ENCODE measurements at places on chromosomes 12 and 14.
A peak's percentile ranks its signal among the peaks of the same experiment; 100 is the strongest.

GRCh38 chr12:108040947-108041346, 88.1 kb upstream of the WSCD2 start:
- H3K4me3 ChIP-seq, result no peak overlapping the region
- no peaks in the 10 kb centered on the region for H3K4me1 ChIP-seq
- H3K27ac ChIP-seq, result no peak overlapping the region
- DNase-seq, result no peak

DNA sequence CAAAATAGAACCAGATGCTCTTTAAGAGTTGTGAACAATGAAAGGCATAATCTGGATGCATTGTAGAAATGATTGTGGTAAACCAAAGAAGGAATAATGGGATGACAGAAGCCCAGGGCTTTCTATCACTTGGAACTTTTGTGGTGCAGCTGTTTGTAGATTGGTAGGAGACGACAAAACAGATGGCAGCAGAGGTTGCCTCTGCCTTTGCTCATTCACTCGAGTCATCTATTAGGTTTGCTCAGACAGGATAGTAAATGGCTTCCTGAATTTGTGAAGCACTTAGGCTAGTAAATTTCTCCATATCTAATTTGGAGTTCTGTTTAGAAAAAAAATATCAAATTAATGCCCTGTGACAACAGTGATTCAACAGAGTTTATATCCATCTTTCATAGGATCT, 78.4 kb downstream of the FGD4 start:
- no peaks in the 10 kb centered on the region for H3K36me3 ChIP-seq
- no peak overlapping the region for H3K27ac ChIP-seq
- H3K4me3 ChIP-seq, result no peak overlapping the region

- peaks cover 4% of the 10 kb centered on the region for H3K4me1 ChIP-seq
- no peak overlapping the region for H3K4me3 ChIP-seq
- no peak for DNase-seq
- H3K36me3 ChIP-seq, result peaks cover 7% of the 10 kb centered on the region
Observed at GRCh38 chr14:58305730-58306129, 7.4 kb downstream of the ARID4A start.

- no peak overlapping the region for H3K27ac ChIP-seq
- DNase-seq, result no peak
- H3K4me3 ChIP-seq, result no peak overlapping the region
- no peaks in the 10 kb centered on the region for H3K27me3 ChIP-seq
- H3K36me3 ChIP-seq, result no peaks in the 10 kb centered on the region
Observed at GRCh38 chr12:102673606-102674005, 193.2 kb upstream of the IGF1 start.

DNA sequence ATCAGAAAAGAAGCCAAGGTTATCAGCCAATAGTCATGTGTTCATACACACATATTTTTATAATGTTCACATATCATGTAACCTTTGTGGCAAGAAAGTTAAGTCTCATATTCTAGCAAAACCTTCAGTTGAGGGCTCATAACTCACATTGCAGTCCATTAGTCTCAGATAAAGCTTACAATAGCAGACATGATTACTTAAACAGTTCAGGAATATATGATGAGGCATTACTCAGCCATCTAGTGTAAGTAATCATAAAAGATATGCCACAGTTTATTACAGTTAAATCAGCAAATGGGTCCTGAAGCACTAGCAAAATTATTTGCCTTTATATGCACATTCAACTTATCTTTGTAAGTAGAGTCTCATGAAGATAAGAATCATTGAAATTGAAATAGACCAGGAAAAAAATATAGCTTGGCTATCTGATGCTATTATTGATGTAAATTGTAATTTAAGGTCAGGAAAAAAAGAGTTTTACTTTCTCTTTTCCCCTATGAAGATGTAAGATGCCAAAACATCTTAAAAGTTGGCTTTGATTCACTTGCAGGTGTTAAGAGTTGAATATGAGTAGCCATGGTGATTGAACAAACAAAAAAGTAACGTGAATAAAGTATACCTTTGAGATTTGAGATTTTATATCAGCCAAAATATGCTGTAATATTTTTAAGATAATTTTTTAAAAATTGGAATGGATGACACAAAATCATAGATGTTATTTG, 537.0 kb downstream of the SLC6A15 start:
- H3K27ac ChIP-seq, result no peak overlapping the region
- no peaks in the 10 kb centered on the region for H3K4me1 ChIP-seq
- H3K36me3 ChIP-seq, result no peaks in the 10 kb centered on the region

DNA sequence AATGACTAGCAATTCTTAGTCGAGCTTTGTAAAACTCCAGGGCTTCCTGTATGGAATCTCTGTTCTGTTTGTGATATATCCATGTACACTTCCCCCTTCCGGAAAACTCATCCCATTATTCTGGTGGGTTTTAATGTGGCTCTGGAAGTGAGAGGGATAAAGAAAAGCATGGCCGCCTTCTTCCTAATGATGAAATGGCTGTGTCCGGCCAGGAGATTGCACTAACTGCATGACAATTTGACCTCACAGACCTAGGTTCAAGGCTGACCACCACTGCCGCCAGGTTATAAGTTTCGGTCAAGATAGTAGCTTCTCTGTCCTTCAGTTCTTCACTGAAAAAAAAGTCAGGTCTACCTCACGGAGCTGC, 41.0 kb upstream of the NPAS3 start:
- no peaks in the 10 kb centered on the region for H3K36me3 ChIP-seq
- H3K4me3 ChIP-seq, result no peak overlapping the region
- no peaks in the 10 kb centered on the region for H3K27me3 ChIP-seq
- H3K4me1 ChIP-seq, result no peaks in the 10 kb centered on the region
- DNase-seq, result no peak

- H3K4me1 ChIP-seq, result peaks cover 3% of the 10 kb centered on the region
- H3K4me3 ChIP-seq, result peak overlapping the region; percentile 47
- no peaks in the 10 kb centered on the region for H3K27me3 ChIP-seq
- no peak for DNase-seq
Observed at GRCh38 chr14:59918824-59919569, 947 bp upstream of the LRRC9 start.

- H3K27ac ChIP-seq, result peak overlapping the region; percentile 25
- peaks cover 34% of the 10 kb centered on the region for H3K4me1 ChIP-seq
- no peak overlapping the region for H3K4me3 ChIP-seq
- peak; percentile 54 for DNase-seq
- H3K36me3 ChIP-seq, result no peaks in the 10 kb centered on the region
- H3K27me3 ChIP-seq, result no peaks in the 10 kb centered on the region
Observed at GRCh38 chr12:79927772-79928474, 7.0 kb downstream of the PPP1R12A start.

- no peak overlapping the region for H3K4me3 ChIP-seq
- no peaks in the 10 kb centered on the region for H3K27me3 ChIP-seq
- H3K36me3 ChIP-seq, result peaks cover 26% of the 10 kb centered on the region
Observed at GRCh38 chr14:64954491-64955240, 12.1 kb upstream of the GPX2 start.

GRCh38 chr14:55255979-55256378, 15.2 kb upstream of the FBXO34 start:
- H3K4me1 ChIP-seq, result no peaks in the 10 kb centered on the region
- no peak overlapping the region for H3K27ac ChIP-seq
- no peaks in the 10 kb centered on the region for H3K36me3 ChIP-seq

- DNase-seq, result no peak
- H3K4me3 ChIP-seq, result no peak overlapping the region
- no peaks in the 10 kb centered on the region for H3K4me1 ChIP-seq
- no peaks in the 10 kb centered on the region for H3K27me3 ChIP-seq
- no peak overlapping the region for H3K27ac ChIP-seq
- no peaks in the 10 kb centered on the region for H3K36me3 ChIP-seq
Observed at GRCh38 chr14:74506411-74506851, 12.9 kb downstream of the ISCA2 start.

- no peaks in the 10 kb centered on the region for H3K36me3 ChIP-seq
- no peak for DNase-seq
- no peak overlapping the region for H3K27ac ChIP-seq
- H3K27me3 ChIP-seq, result no peaks in the 10 kb centered on the region
- no peaks in the 10 kb centered on the region for H3K4me1 ChIP-seq
Observed at GRCh38 chr14:50953502-50953901, 9.2 kb upstream of the PYGL start.

DNA sequence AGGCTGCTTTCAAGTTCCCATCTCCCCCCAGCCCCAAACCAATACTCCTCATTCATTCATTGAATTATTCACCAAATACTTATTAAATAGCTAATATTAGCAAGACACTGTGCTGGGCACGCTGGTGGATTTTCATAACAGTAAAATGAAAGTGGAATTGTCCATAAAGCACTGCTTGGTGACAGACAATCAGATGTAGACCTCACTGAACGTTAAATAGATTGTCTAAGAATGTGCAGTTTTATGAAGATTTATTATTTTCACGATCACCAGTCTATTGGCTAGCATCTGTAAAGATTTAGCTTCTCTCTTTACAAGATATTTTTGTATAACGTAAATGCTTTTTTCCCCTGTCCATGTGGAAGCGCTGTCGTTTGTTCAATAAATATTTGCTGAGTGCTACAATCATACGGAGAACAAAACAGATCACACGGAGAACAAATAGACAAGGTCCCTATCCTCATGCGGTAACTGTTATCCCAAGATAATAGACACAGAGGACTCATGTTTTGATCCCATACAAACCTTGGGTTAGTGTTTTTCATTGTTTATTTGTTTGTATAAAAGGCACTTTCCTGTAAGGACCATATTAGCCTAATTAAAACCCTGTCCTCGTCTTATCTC, 397.6 kb downstream of the BCAT1 start:
- H3K4me3 ChIP-seq, result no peak overlapping the region
- no peaks in the 10 kb centered on the region for H3K4me1 ChIP-seq
- no peak overlapping the region for H3K27ac ChIP-seq
- no peaks in the 10 kb centered on the region for H3K36me3 ChIP-seq
